ENCODE measurements at places on chromosomes 3 and 15.

DNA sequence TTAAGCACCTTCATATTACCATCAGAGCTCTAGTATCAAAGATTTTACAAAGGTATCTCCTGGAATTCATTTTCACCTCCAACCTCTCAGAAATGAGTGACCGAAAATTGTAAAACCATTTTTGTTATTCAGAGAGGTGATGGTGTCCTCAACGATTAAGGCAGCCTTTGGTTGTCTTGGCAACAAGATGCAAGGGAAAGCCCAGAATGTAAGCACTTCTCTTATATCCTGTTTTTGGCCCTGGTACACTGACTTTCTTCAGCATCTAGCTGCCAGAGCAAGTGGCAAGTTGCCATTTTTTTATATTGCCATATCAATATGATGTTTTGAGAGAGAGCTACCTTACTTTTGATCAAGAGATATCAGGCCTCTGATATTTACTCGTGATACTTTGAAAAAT, 384.9 kb upstream of the NECTIN3 start:
- no peak for DNase-seq

- DNase-seq = peak; percentile 89
These were observed 18.0 kb upstream of the ANKDD1A start for GRCh38 chr15:64893481-64894394.

DNA sequence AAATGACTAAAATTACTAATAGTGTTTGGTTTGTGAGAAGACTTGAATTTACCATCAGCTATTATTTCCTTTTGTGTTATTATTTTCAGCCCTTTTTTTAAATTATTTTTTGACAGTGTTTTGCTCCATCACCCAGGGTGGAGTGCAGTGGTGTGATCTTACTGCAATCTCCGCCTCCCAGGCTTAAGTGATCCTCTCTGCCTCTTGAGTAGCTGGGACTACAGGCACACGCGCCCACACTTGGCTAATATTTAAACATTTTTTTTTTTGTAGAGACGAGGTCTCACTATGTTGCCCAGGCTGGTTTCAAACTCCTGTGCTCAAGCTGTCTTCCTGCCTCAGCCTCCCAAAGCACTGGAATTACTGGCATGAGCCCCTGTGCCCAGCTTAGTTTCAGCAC, 31.7 kb upstream of the UTS2B start:
- no peak for DNase-seq

- no peak for DNase-seq
These were observed 297.4 kb upstream of the EPHA3 start for GRCh38 chr3:88809993-88810392.

DNA sequence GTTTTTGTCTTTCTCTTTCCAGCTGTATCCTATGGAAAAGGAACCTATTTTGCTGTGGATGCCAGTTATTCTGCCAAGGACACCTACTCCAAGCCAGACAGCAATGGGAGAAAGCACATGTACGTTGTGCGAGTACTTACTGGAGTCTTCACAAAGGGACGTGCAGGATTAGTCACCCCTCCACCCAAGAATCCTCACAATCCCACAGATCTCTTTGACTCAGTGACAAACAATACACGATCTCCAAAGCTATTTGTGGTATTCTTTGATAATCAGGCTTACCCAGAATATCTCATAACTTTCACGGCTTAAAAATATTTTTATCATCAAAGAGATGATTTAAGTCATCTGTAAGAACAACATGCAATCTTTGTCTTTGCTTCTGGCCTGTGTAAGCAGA, 44.9 kb upstream of the PARP14 start:
- DNase-seq = no peak

- no peak for DNase-seq
These were observed 288.8 kb downstream of the CNTN6 start for GRCh38 chr3:1381647-1382036.

- DNase-seq = no peak
These were observed 75.0 kb downstream of the LRRC49 start for GRCh38 chr15:70967646-70968045.

- no peak for DNase-seq
These were observed 87.5 kb upstream of the PRR20G start for GRCh38 chr3:127375151-127375930.

DNA sequence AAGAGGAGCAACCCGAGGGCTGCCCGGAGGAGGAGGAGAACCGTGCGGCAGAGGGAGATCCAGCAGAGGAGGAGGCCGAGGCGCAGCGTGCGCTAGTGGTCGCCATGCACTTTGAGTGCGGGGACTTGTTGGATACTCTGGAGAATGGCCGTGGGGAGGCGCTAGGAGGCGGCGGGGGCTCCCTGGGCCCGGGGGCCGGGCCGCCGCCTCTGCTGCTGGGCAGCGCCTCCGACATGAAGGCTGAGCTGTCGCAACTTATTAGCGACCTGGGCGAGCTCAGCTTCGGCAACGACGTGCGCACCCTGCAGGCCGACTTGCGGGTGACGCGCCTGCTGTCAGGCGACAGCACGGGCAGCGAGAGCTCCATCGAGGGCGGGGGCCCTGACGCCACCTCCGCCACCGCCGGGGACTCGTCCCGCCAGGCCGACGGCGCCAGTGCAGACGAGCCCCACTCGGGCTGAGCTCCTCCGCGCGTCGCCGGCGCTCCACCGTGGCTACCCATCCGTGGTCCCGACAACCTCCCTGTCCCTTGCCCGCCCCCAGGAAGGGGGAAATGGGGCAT, 2.0 kb downstream of the FAM43A start:
- DNase-seq = peak; percentile 66

GRCh38 chr3:124688581-124689454, 41.4 kb upstream of the UMPS start:
- DNase-seq = peak; percentile 56

- DNase-seq = no peak
These were observed 521 bp downstream of the IL5RA start for GRCh38 chr3:3109407-3110298.

DNA sequence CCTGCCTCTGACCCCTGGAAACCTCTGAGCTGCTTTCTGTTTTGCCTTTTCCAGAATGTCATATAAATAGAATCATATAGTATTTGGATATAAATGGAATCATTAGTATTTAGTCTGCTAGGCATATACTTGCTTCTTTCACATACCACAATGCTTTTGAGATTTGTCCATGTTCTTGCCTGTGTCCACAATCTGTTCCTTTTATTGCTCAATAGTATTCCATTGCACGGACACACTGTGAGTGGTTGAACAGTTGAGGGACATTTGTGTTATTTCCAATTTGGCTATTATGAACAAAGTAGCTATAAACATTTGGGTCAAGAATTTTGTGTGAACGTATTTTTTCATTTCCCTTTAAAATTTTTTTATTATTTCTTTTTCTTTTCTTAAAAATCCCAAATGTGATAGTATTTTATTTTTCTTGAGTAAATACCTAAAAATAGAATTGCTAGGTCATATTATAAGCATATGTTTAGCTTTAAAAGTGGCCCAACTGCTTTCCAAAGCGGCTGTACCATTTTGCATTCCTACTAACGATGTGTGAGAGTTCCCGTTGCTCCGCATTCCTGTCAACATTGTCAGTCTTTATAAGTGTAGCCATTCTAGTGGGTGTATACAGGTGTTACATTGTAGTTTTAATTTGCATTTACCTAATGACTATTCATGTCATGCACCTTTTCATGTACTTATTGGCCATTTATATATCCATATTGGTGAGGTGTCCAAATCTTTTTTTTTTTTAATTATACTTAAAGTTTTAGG, 26.5 kb downstream of the WDR53 start:
- no peak for DNase-seq

- no peak for DNase-seq
These were observed 99.5 kb upstream of the RPL32 start for GRCh38 chr3:12940854-12941253.

DNA sequence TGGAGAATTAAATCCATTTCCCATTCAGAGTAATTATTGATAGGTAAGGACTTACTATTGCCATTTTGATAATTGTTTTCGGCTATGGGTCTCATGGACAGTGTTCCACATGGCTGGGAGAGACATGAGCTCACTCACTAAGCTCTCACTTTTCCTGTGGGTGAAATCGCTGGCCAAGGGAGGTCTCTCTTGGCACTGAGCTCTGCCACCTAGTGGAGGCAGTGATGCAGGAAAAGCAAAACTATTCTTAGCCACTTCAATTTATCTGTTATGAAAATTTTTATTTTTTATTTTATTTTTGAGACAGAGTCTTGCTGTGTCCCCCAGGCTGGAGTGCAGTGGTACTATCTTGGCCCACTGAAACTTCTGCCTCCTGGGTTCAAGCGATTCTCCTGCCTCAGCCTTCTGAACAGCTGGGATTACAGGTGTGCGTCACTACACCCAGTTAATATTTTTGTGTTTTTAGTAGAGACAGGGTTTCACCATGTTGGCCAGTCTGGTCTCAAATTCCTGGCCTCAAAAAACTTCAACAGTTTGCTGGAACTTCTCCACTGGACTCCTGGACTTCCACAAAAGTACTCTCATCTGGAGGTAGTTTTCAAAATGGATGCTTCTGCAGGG, 4.7 kb upstream of the RNF13 start:
- no peak for DNase-seq

DNA sequence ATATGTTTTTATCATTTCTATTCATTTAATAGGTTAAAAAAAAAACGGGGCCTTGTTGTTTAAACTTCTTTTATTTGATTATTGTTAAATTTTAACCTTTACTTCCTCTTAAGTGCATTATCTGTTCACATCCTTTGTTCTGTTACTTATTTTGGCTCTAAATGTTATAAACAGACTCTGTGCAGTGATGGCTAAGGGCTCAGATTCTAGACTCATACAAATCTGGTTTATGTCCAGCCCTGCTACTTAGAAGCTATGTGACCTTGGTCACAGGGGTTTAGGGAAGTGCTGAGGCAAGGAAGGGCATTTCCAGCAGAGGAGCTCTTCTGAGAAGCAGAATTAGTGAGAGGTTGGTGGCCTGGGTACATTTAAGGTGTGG, 55.3 kb upstream of the VILL start:
- no peak for DNase-seq

DNA sequence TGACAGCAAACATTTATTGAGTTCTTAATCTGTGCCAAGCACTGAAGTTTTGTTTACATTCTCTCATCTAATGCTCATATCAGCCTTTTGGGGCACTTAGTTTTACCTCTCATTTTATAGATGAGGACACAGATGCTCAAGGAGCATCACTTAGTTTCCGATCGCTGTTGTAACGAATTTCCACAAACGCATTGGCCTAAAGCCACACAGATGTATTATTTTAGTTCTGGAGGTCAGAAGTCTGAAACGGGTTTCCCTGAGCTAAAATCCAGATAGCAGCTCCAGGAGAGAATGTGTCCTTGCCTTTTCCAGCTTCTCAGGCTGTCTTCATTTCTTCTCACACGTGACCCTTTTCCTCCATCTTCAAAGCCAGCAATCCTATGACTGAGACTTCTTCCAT, 11.1 kb downstream of the SEMA6D start:
- no peak for DNase-seq

- no peak for DNase-seq
These were observed 28.3 kb upstream of the CRYBG3 start for GRCh38 chr3:97793420-97794019.

DNA sequence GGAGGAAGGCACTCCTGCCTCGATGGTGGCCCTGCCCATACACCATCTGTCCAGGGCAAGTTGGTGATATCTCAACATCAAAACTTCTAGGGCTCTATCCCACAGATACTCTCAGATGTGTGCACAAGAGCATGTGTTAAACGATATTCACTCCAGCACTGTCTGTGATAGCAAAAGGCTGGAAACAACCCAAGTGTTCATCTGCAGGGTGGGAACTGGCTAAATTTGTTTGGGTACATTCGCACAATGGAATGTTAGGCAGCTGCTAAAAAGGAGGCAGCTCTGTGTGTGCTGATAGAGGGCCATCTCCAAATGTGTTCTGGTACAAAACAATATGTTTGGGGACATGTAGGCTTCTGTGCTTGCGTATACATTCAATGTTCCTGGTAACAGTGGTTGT, 19.8 kb downstream of the IGDCC4 start:
- no peak for DNase-seq

DNA sequence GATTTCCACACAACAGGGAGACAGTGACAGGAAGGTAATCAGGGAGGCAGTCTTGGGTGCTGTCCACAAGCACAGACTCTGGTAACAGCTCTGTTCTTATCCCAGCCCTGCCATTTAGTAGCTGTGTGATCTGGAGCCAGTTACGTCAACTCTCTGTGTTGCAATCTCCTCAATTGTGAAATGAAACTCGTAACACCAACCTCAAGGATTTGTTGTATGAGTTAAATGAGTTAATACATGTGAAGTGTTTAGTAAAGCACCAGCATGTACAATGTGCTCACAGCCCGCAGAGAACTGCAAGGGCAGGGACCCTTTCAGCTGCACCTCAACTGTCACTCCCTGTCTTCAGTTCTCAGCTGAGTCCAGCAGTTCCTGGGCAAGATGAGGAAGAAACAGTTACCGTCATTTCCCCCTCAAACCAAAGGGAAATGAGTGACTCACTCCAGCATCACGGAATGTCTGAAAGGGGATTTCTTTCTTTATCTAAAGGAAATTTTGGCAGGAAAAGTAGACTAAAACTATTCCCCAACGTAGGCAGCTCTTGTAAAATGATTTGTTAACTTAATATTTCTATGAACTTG, 39.9 kb upstream of the MB21D2 start:
- no peak for DNase-seq

DNA sequence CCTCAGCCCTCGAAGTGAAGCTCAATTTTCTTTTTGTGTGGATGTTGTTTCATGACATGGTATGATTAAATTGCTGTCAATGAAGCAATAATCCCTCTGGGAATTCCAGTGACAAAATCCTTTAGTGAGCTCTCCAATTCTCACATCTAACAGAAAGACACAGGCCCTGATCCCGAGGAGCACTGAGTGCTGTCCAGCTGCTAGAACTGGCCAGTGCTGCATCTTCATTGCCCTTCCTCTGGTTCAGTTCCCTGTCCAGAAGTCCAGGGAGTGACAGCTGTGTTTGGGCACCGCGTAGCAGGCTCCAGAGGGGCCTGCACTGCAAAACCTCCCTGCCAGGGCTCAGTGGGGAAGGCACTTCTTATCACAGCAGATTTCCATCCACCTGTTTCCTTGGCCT, 516.8 kb upstream of the ATP11B start:
- no peak for DNase-seq

GRCh38 chr15:27679203-27679602, 419.9 kb downstream of the OCA2 start:
- no peak for DNase-seq

- no peak for DNase-seq
These were observed 77.5 kb downstream of the RPLP1 start for GRCh38 chr15:69529961-69530633.

GRCh38 chr3:146750196-146750595, 145.1 kb upstream of the PLSCR5 start:
- DNase-seq = no peak

DNA sequence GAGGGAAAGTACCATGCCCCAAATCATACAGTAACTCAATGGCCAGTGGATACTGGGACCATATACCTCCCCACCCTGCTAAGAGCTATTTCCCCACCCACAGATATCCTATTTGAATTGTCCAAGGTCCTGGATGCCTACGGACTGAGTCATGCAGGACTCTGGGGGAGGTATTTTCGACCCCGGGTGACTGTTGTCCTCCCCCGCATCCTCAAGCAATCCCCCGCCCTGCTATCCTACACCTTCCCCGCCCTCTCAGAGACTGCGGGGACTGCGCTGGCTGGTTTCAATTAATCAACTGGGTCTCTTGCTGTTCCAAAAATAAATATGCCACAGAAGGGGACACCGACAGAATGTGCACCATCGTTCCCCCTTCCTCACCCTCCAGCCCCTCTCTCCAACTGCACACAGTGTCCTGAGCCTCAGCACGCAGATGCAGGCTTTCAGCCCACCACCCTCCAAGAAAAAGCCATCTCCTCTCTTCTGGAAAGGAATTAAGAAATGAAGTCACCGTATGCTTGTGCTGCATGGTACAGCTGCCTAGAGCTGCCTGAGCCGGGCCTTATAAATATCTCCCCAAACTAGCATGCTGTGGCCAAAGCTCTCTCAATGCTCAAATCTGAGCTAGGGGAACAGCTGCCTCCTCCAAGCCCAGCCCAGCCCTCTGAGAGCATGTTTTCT, 8.1 kb downstream of the CAV3 start:
- DNase-seq = no peak

Measured in activated CD8-positive, alpha-beta memory T cell treated with anti-CD3 and anti-CD28 coated beads for 1 hour (primary cell).